ENCODE measurements at places on chromosomes 5 and 9. TPM values are rescaled to one million over a fixed set of nuclear protein-coding genes. Genes with fewer than 3 reads are reported as not detected.

CCDC180 gene
- 0.36 TPM for total RNA-seq

HTR4 gene
- total RNA-seq, result not detected

ADGRD2 gene
- not detected for total RNA-seq

ABCA1 gene
- total RNA-seq, result 3.4 TPM

SH3TC2 gene
- 0.41 TPM for total RNA-seq

BAAT gene
- total RNA-seq, result 0.23 TPM

PHYHD1 gene
- total RNA-seq, result 0.23 TPM

PRR16 gene
- not detected for total RNA-seq

RASEF gene
- 8.1 TPM for total RNA-seq

FOXD4L3 gene
- not detected for total RNA-seq

ENHO gene
- total RNA-seq, result 1.2 TPM

KIAA0825 gene
- total RNA-seq, result 0.29 TPM

GABRA1 gene
- not detected for total RNA-seq

MYMK gene
- total RNA-seq, result not detected

APBA1 gene
- total RNA-seq, result 0.31 TPM

SOX30 gene
- total RNA-seq, result not detected
